Thoracic aorta (tissue), 2 donors: ENCODE measurements at places on chromosomes 3 and 15.
A peak's percentile ranks its signal among the peaks of the same experiment; 100 is the strongest.

- no peak for DNase-seq
Measured at GRCh38 chr3:13716540-13717221, 163.2 kb downstream of the WNT7A start.

DNA sequence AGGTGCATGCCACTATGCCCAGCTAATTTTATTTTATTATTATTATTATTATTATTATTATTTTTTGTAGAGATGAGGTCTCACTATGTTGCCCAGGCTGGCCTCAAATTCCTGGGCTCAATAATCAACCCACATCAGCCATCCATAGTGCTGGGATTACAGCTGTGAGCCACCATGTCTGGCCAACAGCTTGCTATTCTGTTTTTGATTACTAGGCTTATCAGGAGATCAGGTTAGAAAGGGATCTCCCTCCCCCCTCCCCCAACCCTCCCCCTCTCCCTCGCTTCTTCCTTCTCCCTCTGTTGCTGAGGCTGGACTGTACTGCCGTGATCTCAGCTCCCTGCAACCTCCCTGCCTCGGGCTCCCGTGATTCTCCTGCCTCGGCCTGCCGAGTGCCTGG is 8.6 kb downstream of the CLN6 start:
- DNase-seq: no peak

GRCh38 chr3:192855434-192855833 is 62.2 kb downstream of the MB21D2 start:
- DNase-seq: no peak

DNA sequence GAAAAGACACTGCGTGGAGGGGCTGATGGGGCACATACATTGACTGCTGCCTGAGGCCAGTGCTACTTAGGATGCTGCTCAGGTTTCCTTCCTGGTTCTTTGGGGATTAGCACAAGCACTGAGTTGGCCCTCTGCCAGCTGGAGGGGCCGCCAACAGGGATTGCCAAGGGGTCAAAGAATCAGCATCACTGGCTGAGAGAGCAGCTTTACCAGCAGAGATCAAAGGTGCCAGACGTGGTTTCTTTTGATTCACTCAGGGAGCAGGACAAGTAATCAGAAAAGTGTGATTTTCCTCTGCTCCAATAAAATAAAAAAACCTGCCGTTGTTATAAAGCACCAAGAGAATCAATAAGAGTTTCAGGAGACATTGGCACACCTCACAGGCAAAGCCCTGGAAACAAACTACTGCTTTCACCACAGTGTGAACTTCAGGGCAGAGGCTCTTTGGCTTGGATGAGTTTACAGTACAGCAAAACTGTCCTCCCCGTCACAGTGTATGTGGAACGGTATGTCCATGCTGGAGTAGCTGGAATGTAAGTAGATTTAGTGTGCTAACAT is 45.8 kb upstream of the FSIP1 start:
- DNase-seq: no peak

GRCh38 chr3:149333176-149333859 is at the start of gene TM4SF18:
TSS of gene TM4SF18 (minus strand) at chr3:149333636. CDS start at chr3:149333382, 254 bp downstream.
- DNase-seq: no peak

- no peak for DNase-seq
Measured at GRCh38 chr15:49628379-49628778, 7.5 kb downstream of the DTWD1 start.

DNA sequence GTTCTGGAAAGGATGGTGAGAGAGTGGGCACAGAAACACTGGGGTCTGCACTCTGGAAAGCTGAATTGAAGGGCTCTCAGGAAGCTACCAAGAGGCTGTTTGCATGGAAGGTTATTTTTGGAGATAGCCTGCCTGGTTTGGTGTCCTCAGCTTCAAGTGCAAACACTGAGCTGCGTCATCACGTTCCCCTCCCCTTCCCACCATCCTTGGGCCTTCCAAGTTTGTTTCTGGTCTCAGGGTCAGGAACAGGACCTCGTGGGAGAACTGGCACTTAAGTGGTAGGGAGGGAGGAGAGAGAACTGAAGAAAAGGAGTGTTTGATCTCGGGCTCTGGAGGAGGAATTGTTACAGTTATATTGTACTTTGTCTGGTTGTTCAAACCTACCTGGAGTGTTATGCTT is 10.6 kb downstream of the ST6GAL1 start:
- peak; percentile 55 for DNase-seq

DNA sequence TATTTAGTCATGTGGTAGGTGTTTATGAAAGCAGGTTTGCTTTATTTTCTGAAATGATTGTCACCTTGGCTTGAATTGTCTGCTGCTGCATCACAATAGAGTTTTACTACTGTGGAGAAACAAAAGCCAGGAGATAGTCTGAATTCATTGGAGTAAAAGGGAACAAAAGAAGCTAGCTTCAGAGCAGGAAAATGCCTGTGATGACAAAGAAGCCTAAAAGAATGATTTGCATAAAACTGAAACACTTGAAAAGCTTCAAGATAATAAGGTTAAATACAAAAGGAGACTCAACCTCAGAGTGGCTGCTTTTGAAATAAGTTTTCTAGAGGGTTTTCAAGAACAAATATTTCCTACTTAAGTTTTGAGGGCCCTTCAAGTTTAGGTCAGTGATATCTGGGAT is 138.3 kb downstream of the PTPRG start:
- DNase-seq: no peak

DNA sequence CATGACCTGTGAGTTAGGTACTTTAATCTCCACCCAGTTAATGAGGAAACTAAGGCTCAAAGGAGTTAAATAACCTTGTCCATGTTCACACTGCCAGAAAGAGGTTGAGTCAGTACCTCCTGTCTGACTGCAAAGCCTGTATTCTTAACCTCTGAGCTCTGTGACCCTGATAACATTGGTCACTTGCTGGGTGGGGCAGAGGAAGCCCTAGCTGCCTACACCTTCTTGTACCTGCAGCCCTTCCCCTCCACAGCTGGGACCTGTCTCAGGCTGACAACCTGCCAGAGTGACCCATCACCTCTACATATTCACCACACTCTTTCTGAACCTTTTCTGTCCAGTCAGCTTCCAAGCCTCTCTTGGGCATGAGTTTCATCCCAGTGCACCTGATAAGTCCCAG is 106.1 kb upstream of the HES1 start:
- DNase-seq: no peak

DNA sequence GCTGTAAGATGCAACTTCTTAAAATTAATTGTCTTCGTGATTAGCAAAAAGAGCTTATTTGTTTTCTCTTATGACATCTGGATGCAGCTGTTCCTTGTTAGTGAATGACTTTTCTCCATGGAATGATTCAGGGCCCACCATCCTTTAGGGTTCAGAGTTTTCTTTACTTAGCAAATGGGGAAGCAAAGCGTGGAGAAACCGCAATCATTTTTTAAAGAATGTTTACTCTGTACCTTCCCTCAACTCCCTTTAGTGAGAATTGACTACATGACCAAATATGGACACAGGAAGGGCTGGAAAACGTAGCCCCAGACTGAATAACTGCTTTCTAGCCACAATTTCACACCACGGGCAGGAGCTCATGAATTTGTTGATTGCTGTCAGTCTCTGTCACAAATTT is 130.1 kb downstream of the EDEM1 start:
- no peak for DNase-seq

DNA sequence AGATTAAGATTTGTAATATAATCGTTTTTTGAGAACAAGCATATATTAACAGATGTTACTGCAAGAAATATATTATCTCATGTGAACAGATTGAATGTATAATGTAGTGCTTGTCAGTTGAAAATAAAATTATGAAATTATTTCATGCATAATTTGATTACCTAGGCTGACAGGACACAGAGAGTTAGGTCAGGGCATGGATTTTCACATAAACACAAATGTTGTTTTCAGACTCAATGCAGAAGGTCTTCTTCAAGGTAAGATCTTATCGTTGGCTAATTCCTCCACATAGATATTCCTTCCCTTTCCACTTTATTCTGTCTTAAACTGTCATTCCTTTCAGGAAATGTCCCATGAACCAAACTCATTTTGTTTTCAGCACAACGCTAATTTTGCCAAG is 20.1 kb upstream of the TM4SF1 start:
- no peak for DNase-seq

DNA sequence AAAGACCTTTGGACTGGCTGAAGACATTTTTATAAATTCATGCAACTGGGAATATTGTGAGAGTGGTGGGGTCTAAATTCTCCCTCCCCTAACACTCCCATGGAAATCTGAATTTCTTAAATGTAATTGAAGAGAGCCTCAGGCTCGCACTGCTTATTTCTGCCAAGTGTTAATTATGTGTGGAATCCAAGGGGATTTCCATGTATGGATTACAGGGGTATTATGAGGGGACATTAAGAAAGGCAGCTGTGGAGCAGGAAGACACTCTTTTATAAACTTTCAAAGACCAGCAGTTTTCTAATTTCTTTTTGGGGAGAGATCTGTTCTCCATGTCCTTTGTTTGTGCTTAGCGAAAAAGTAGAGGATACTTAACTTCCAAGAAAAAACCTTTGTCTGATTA is 152.1 kb upstream of the TBL1XR1 start:
- no peak for DNase-seq

DNA sequence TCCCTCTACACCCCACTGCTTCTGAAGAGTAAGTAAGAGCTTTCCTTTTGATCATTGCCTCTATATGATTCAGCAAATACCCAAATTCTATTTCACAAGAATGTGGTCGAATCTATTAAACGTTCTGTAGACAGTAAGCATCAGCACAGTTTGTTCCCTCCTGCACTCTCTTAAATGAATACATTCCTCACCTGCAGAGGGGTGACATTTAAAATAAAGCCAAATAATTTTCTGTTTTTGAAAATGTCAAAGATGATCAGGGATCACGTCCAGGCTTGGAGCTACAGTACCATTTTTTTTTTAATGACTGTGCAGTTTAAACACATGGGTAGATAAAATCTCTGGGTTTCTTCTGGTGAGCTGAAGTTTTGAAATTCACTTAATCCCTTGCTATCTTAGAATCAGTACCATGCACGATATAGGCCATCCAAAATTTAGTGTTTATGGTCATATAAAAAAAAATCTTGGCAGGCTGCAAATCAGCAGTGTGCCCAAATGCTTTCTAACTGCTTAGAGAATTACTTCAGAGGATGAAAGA is 12.8 kb downstream of the PYDC2 start:
- DNase-seq: no peak

GRCh38 chr3:126439346-126439967 is 36.2 kb downstream of the ZXDC start:
- DNase-seq: no peak

- DNase-seq: no peak
Measured at GRCh38 chr3:38836561-38836960, 20.5 kb upstream of the SCN10A start.

DNA sequence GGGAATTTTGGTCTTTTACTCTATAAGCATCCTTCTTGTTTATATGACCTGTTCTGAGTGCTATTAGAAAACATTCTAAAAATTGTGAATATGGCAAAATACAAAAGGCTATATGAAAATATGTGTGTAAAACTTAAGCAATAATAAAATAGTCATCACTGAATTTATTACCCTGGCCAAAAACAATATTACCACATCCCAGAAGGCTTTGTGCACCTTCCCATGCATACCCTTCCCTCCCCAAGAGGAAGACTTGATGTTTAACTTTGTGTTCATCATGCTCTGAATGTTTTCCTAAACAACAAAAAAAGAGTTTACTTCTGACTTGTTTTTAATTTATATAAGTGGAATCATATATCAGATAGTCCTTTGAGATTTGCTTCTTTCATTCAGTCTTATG is 155.1 kb upstream of the TNIK start:
- no peak for DNase-seq

DNA sequence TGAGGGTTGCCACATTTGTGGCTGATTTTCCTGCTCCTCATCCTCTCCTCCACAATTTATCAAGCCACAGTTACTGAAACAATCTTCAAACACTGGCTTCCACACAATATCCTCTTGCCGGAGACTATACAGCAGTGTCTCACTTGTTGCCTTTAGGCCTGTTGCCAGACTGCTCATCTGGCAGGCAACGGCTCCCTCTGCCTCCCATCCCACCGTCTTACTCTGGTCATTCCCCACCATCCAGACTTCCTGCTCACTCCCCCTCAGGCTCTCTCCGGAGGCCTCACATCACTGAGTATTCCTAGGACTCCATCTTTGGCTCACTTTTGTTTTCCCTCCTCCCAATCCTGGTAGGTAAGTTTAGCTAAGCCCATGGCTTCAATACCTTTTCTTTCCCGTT is 301.9 kb downstream of the IL20RB start:
- DNase-seq: no peak

- DNase-seq: no peak
Measured at GRCh38 chr3:155204851-155205250, 88.6 kb downstream of the STRIT1 start.

- DNase-seq: no peak
Measured at GRCh38 chr3:161266731-161267150, 45.6 kb downstream of the NMD3 start.

GRCh38 chr3:177405191-177405672 is 207.9 kb upstream of the TBL1XR1 start:
- no peak for DNase-seq

DNA sequence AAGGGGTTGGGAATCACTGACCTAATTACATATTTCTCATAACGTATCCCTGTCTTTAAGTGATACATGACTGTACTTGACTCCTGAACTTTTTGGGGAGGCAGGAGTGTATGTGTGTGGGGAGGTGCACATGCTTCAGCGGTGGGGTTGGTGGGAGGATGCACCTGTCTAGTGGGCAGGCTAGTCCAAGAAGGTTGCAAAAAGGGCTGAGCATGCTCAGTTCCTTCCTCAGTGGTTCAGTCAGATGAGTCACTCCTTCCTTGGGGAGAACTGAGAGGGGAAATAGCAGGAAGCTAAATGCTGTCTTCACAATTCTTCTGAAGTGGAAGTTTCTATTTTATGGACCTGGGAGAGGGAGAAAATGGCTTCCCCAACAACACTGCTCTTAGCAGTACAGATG is 24.6 kb upstream of the AP4E1 start:
- no peak for DNase-seq

DNA sequence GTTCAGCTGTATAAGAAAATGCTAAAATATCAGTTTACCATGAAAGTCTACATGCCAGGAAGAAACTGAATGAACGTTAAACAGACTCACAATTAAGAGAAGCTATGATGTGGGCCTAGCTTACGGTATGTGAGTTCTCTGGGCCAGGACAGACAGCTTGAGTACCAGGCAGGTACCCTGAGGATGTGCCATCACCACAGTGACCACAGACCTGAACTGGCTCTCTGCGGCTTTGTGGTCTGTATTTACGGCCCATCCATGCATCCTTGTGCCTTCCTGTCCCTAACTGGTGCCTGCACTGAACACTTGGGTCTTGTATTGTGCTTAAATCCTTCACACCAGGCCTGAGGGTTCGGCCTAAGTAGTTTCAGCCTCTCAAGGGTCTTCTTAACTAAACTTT is 467.5 kb upstream of the PPP2R3A start:
- no peak for DNase-seq

DNA sequence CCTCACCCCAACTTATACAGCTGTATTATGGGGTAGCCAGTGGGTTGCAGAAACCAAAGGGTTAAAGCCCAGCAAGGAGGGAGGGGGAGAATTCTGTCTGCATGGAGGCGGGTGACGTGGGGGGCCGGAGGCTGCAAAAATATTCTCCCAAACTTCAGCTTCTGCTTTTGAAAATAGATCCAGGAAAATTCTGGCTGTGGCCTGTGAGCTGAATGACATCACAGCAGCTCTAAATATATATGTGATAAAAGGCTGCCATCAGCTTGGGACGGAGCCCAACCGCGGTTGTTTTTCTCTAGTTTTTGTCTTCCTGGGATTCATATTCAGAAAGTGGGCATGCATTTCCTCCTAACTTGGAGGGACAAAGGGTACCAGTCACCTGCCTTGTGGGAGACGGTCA is 27.6 kb downstream of the MAPKAPK3 start:
- DNase-seq: no peak

GRCh38 chr3:195774917-195775316 is 36.8 kb downstream of the MUC4 start:
- DNase-seq: no peak

GRCh38 chr15:22259881-22260421 is 179.6 kb downstream of the OR4M2 start:
- no peak for DNase-seq
